ENCODE measurements at places on chromosomes 5 and 9.

DNA sequence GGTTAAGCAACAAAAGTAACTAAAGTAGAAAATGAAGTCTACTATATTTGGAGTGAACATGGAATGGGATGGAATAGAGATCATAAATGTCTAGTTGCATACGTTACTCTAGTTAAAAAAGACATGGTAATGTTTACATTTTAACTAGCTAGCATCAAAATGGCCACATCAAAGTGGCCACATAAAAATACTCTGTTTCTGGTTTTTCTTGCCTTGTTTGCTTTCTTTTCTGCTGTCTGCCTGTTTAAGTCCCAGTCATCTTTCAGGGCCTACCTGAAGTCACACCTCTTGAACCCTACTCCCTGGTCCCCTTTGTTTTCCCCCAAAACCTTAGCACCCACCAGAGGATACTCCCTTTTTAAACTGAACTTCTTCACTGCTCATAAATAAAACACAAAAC is 6.4 kb upstream of the KIF2A start:
- no peak for DNase-seq

DNA sequence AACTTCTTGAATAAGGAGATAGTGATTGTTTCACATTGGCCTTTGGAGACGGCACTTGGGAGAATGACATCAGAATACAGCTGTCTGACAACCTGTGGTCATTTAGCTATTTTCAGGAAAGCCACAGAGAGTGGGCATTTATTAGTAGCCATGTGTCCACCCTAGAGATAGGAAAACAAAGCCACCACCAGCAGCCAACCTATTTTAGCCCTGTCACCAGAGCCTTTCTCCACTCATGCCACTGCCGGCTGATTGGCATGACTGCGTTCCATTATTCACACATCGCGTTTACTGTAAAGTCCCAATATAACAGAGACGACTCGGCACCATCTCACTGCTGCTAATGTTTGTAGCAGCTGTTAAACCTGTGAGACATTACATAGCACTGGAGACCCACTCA is 330.1 kb downstream of the NDUFS4 start:
- DNase-seq = no peak

- DNase-seq = no peak
Measured at GRCh38 chr9:78707080-78707479, 410.2 kb downstream of the PSAT1 start.

DNA sequence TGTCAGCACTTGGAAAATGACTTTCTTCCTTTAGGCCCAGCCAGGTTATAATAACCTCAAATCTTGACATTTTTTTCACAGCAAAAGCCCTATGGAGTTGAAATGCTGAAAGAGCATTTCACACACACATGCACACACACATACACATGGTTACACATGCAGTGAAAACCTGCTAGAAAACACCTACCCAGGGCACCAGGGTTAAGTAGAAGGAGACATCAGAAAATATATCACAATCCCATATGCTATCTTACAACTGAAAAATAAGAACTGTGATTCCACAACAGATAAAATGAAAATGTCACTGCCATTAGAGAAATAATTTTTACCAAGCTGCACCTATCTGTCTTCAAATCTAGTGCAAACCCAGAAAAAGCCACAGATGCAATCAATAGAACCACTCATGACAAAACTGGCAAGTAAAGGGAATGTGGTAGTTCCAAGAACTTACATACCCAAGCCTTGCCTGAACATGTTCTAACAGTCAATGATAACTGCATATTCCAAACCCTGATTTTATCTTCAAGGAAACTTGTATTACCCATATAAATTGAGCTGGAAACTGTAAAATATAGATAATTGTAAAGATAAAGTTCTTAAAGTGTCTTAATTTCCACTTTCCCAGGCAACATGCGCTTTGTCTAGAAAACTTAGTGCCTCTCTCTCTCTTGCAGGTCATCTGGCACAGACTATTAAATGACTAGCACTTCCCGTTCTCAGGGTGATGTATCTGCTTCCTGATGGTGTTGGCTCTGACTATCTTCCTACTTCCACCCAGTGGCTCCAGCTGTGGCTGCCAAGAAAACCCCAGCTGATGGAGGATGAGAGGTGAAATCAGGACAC is 250.2 kb upstream of the PTGER4 start:
- peak; percentile 59 for DNase-seq

DNA sequence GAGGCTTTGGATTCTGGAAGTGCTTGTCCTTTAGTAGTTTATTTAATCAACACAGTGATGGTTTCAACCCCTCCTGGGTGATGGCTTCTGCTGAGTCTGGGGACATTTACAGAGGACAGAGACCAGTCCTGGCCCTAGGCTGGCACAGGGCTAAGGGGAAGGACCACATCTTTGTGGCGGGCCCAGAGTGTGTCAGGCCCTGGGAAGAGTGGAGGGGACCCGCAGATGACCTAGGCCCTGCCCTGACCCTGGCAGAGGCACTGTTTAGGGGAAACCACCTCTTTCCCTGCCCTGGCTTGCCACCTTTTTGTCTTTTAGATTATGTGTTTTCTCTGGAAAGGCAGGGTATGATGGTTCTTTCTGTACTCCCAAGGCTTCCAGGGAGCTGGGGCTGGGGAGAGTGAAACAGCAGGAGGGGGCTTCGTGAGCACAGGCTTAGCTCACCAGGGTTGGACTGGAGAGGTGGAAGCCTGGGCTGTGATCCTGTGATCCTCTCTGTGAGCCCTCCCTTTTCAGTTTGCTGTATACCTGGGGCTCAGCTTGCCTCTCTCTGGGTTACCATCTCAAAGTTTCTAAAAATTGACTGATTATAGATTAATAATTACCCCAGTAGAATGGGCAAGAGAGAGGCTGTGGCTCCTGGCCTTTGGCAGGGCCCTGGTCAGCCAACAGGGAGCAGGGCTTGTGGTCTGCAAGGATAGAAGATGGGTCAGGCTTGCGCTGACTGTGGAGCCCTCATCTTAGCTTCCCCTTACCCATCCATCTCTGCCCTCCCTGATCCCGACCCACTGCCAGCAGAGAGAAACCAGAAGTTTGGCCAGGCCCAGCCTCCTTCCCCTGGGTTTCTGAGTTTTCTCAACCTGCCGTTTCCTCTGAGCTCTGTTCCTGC is 1.7 kb upstream of the SYNPO start:
- no peak for DNase-seq

- no peak for DNase-seq
Measured at GRCh38 chr9:16821344-16821743, 49.1 kb downstream of the BNC2 start.

GRCh38 chr9:2335260-2335659 is 286.3 kb upstream of the VLDLR start:
- no peak for DNase-seq

DNA sequence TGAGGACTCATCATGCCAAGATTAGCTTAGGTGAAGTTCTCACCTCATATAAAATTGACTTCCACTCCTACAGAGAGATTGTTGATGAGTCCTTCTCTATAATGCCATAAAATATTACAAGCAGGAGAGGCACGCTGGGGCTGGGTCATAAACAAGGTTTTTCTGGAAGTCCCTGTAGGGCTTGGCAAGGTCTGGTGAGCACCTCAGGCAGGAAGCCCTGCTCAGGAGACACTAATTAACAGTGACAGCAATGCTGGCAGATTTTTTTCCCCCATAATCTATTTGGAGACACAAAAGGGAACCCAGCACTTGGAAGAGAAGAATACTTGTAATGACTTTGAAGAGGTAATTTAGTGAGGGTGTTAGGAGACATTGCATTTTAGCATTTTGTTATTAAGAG is 118.7 kb downstream of the DIRAS2 start:
- DNase-seq = no peak

DNA sequence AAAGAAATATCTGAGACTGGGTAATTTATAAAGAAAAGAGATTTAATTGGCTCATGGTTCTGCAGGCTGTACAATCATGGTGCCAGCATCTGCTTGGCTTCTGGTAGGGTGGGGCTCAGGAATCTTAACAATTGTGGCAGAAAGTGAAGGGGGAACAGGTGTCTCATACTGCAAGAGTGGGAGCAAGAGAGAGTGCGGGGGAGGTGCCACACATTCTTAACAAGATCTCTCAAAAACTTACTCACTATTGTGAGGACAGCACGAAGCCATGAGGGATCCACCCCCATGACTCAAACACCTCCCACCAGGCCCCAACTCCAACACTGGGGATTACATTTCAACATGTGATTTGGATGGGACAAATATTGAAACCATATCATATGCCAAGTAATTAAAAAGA is 70.1 kb upstream of the PANK3 start:
- no peak for DNase-seq

DNA sequence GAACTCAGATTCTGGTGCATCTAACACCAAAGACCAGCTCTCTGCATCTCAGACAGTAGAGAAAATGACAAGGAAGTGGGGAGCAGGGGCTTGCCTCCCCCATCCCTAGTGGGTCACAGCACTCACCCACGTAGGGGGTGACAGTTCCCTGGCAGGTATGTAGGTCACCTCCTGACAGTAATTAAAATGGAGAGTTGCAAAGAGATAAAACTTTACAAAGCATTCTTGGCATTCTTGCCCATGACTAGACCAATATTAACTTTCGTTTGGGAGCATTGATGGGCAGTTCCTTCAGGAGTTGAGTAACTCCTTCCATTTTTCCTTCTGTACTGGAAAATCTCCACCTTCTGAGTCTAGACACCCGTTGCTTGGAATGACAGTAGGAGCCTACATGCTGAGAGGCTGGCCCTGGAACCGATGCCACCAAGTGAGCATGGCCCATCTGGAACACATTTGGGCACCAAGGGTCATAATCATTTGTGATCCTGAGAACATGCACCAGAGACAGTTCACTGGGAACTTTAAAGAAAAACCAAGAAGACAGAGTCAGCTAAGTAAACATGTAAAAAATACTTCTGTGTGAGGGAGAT is 81.5 kb upstream of the MSX2 start:
- no peak for DNase-seq

- DNase-seq = no peak
Measured at GRCh38 chr5:172769616-172770373, 1.2 kb downstream of the DUSP1 start.

- no peak for DNase-seq
Measured at GRCh38 chr5:135594416-135594960, 15.7 kb upstream of the CXCL14 start.

DNA sequence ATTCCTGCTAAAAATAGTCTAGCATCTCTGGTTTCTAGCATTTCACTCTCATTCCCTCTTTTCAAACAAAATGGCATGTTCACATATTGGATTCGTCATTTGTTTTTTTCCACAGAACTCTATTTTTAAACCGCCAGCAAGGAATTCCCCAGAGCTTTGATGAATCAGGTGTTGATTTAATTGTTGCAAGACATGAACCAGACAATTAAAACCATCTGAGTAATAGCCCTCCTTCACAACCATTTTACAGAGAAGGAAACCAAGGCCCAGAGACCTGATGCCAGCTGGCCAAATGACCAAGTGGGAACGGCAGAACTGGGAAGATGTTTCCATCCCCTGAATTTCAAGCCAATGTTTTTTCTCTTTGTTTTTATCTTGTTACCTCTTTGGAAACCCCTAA is 167.0 kb downstream of the CAAP1 start:
- no peak for DNase-seq
